ENCODE measurements at places on chromosomes 3 and 15.

- no peak for DNase-seq
Measured at GRCh38 chr15:50018491-50018890, 100.5 kb downstream of the ATP8B4 start.

GRCh38 chr3:180063783-180064182 lies 27.0 kb upstream of the PEX5L start:
- DNase-seq = no peak

- DNase-seq = no peak
Measured at GRCh38 chr15:72566973-72567372, 87.5 kb upstream of the GOLGA6B start.

- DNase-seq = no peak
Measured at GRCh38 chr3:146138902-146139301, 22.1 kb downstream of the PLOD2 start.

DNA sequence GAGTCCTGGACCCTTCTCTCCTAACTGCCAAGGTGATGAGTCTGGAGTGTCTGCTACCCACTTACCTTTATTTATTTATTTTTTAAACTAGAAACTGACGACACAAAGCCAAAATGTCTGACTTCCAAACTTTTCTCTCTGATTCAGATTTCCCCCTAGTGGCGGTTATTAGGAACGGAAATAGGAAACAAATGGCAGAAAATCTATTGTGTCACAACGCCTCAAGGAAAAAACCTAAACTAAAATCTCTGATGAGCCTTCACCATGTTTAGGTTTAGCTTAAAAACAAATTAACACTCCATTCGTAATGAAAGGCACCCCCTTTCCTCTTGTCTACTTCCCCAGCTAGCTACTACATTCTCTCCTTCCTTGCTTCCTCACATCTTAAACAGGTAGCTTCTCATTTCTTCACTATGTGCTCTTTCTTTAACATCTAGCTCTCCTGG lies 94.0 kb upstream of the MEX3B start:
- peak; percentile 49 for DNase-seq

GRCh38 chr3:105867712-105868430 lies 941 bp downstream of the CBLB start:
- no peak for DNase-seq

- DNase-seq = no peak
Measured at GRCh38 chr15:64013179-64014062, 32.9 kb downstream of the DAPK2 start.

Data from urothelium cell line (cell line).